ENCODE measurements at places on chromosomes 16 and 17. TPM values are rescaled to one million over a fixed set of nuclear protein-coding genes. Genes with fewer than 3 reads are reported as not detected.

The CCL16 gene
- total RNA-seq: not detected

The SBK1 gene
- total RNA-seq: 1.5 TPM

The ITFG1 gene
- 93.5 TPM for total RNA-seq

DNA sequence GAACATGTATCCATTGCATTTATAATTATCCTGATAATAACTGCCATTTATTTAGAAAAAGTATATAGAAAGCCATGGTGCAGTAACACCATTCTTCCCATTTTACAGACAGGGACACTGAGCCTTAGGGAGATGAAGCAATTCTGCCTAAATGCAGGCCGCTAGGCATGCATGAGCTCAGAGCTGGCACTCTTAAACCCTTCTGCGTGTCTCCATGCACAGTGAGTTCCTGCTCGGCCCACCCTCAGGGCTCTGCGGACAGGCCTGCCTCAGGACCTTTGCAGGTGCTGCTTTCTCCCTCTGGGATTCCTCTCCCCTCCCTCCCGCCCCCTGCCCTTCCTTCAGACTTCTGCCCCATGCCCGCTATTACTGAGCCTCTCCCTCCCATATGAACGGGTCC lies 54.3 kb upstream of the WSB1 start:
- DNase-seq: no peak

DNA sequence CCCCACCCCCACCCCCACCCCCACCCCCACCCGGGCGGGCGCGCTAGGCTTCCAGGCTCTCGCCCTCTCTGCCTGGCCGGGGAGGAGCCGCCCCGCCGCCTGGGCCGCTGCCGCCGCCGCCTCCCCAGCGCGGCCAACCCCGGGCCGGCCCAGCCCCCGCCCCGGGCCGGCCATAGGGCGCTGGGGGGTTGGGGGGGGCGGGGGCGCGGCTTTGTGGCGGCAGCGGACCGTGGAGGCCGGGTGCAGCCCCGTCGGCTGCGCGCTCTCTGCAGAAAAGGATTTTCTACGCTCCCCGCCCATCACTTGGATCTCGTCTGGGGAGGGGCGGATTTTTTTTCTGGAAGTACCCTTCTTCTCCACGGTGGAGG lies 230.9 kb downstream of the MRTFB start:
- DNase-seq: no peak

- peak; percentile 53 for DNase-seq
Observed at GRCh38 chr16:27602103-27602502, 52.2 kb downstream of the KATNIP start.

DNA sequence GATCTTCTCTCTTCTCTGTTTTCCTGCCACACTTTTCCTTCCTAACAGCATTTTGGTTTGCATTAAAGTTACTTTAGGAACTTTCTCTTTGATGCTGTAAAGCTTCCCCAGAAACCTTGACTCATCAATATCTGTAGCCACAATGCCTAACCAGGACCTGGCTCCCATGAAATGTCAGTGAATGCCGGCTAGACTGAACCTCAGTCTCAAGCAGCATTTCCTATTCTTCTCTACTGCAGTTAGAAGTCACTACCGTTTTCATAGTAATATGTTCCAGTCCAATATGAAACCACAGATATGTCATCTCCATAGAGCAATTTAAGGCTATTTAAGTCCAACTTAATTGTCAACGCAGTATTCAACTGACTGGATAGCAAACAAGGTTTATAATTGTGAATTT lies 28.9 kb downstream of the ITFG1 start:
- DNase-seq: no peak

DNA sequence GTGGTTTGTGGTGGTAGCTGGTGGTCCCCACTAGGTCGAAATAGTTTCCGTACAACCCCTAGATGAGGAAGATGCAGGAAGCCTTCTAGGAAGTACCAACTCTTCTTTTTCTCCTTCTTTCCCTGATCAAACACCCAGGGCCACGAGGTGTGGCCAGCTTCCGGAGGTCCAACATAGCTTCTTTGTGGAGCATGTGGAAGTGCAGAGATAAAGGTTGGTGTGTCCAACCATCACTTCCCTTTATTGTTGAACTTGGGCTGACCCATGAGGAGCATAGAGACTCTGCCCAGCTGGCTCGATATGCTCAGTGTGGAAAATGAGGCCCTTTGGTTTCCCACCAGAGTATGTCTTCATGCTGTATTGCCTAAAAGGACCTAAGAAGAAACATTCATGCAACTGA lies 6.3 kb upstream of the RGS9 start:
- DNase-seq: no peak

DNA sequence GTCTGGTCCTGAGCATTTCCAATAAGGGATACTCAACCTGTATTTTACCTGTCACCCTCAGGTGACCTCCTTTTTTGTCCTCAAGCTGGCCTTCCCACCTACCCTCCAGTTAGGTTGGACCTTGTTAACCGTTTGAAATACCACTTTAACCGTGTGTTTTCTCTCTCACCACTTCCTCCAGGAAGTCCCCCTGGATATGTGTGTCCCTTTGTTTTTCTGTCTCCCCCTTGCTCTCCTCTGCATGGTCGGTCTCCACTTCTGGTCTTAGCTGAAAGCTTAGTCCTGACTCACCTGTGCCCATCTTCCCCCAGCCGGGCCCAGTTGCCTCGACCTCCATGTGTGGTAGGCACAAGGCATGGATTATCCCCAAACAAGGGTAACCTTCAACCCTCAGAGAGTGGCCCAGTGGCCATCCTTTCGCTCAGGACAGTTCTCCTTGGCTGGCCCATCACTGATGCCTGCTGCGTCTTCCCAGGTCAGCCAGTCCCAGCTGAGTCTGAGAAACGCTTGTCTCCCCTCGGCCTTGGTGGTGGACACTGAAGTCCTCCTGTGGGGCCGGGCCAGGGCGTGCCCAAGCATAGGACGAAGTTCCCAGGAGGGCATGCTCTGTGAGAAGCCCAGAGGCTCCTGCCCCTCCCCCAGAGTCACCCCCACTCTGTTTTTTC lies 20.0 kb downstream of the LASP1 start:
- DNase-seq: no peak

- no peak for DNase-seq
Observed at GRCh38 chr17:58484600-58484999, 3.6 kb downstream of the HSF5 start.

DNA sequence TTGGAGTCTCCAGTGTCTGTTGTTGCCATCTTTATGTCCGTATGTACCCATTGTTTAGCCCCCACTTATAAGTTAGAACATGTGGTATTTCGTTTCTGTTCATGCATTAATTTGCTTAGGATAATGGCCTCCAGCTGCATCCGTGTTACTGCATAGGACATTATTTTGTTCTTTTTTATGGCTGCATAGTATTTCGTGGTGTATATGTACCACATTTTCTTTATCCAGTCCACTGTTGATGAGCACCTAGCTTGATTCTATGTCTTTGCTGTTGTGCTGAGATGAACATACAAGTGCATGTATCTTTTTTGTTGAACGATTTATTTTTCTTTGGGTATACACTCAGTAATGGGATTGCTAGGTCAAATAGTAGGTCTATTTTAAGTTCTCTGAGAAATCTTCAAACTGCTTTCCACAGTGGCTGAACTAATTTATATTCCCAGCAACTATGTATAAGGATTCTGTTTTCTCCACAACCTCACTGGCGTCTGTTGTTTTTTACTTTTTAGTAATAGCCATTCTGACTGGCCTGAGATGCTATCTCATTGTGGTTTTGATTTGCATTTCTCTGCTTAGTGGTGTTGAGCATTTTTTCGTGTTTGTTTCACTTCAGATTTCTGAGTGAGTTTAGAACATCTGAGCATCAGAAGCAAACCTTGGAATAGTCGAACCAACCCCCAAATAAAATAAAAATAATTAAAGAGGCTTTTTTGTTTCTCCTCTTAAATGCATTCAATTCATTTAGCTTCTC lies 304.7 kb downstream of the ZFHX3 start:
- DNase-seq: no peak

- DNase-seq: no peak
Observed at GRCh38 chr16:85724126-85724879, 26.6 kb downstream of the C16orf74 start.

GRCh38 chr17:42101513-42102292 lies 3.4 kb upstream of the ZNF385C start:
- no peak for DNase-seq

Data from chondrocyte (in vitro differentiated cells).